ENCODE measurements at places on chromosomes 13 and 19. TPM values are rescaled to one million over a fixed set of nuclear protein-coding genes. Genes with fewer than 3 reads are reported as not detected.

GRCh38 chr19:48883726-48884125, 11.5 kb downstream of the PPP1R15A start:
- no peak for DNase-seq

- no peak for DNase-seq
These were observed 102.9 kb downstream of the TEX26 start for GRCh38 chr13:31035185-31035965.

DNA sequence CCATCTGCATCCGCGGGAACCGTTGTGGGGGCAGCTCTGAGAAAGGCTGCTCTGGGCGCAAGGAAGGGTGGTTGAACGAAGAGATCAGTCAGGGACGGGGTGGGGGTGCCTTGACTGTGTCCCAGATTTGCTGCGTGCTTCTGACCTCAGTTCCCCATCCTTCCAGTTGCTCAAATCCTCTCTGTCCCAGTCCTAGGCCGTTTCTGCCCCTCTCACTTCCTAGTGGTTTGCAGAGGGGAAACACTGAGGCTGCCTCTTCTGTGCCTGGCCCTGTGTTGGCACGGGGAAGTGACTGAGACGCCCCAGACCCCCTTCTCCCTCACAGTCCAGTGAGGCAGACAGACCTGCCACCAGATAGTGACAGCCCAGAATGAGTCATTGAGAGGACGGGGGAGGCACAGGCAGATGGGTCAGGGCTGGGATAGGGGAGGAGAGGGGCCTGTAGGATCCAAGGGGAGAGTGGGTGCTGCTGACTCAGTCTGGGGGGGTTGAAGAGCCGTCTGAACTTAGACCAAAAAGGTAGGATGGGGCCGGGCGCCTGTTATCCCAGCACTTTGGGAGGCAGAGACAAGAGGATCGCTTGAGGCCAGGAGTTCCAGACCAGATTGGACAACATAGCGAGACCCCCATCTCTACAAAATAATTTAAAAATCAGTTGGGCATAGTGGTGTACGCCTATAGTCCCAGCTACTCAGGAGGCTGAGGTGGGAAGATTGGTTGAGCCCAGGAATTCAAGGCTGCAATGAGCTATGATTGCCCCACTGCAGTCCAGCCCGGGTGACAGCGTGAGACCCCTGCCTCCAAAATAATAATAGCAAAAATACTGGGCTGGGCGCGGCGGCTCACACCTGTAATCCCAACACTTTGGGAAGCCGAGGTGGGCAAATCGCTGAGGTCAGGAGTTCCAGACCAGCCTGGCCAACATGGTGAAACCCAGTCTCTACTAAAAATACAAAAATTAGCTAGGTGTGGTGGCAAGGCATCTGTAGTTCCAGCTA, 26.5 kb downstream of the NUMBL start:
- DNase-seq, result no peak

DNA sequence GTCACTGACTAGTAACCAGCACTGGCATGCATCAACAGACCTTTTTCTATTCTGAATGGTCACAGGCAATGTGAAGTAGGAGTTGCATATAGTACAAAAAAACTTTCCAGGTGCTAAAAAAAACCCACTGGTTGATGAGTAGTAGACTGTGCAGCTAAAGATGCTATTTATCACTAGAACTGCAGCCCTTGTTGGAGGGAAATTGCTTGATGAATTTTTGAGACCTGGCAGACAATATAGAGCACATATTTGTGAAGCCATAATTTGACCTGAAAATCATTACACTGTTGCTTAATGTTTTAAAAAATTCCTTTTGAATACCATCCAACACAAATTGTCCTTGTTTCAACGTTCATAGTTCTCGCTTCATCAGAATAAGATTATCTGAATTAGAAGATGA, 441.0 kb downstream of the KLF12 start:
- no peak for DNase-seq

DNA sequence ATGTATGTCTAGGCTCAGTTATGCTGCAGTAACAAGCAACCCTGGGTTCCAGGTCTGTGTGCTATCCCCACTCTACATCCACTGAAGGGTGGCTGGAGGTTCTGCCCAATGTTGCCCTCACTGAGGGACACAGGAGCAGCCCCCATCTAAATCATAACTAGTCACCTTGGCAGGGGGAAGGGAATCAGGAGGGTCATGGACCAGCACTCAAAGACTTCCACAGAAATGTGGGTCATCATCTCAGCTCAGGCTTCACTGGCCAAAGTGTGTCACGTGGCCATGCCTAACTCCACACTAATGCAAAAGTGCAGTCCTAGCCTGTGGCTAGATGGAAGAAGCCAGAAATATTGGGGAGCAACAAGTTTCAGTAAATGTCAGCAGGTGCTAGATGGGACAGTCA, 137.3 kb upstream of the ZNF507 start:
- no peak for DNase-seq

GRCh38 chr13:98542568-98543377, 34.1 kb downstream of the STK24 start:
- no peak for DNase-seq

GRCh38 chr13:71789693-71790329, 77.2 kb downstream of the DACH1 start:
- DNase-seq, result no peak

GRCh38 chr13:23289917-23290357, 109.2 kb downstream of the SGCG start:
- DNase-seq, result no peak

DNA sequence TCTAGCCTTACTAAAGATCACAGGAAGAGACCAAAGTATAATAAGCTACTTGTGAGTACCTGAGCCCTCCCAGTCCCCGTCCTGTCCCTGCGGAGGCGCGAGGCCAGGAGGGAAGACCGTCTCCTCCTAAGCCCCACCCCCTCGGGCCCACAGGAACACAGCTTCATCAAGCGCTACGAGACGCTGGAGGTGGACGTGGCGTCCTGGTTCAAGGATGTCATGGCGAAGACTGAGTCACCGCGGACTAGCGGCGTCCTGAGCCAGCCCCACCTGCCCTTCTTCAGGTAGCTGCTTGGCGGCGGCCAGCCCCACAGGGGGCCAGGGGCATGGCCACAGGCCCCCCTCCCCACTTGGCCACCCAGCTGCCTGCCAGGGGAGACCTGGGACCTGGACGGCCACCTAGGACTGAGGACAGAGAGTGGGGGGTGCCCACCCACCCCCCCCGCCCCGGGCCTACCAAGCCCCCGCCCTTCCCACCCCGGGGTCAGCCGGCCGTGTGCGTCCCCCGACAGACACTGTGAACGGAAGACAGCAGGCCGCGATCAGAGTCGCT, 2.4 kb upstream of the TGFBR3L start:
- no peak for DNase-seq

- DNase-seq, result no peak
These were observed 211.8 kb upstream of the SOX1 start for GRCh38 chr13:111855191-111855590.

DNA sequence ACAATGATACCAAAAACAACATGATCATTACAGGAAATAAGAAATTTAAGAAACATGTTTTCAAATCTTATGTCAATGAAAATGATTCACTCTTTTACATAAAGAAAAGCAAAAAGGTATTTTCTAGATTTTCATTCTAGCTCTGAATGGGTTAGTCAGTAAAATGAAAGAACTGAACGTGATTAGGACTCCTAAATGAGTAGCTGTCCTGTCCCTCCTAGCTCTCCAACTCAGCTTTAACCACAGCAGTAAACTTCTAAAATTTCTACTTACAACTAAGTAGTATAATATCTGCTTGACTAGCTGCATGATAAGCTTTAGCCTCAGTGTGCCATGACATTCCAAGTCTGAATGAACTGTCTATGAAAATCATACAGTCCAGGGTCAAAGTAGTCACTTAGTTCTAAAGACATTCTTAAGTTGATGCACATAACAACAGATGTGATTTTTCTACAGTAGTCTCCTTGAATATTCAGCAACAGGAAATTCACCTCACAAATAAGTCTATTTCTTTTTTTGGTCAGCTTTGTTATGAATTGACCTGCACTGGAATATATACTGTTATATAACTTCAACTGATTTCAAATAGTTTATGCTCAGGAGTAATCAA, 136.4 kb downstream of the MYCBP2 start:
- DNase-seq, result no peak

GRCh38 chr13:24274452-24275021, 34.8 kb upstream of the C1QTNF9 start:
- DNase-seq, result peak; percentile 53

- DNase-seq, result no peak
These were observed 1.8 kb downstream of the LILRB5 start for GRCh38 chr19:54255105-54255775.

- DNase-seq, result no peak
These were observed 58.8 kb downstream of the ING1 start for GRCh38 chr13:110772091-110772984.

DNA sequence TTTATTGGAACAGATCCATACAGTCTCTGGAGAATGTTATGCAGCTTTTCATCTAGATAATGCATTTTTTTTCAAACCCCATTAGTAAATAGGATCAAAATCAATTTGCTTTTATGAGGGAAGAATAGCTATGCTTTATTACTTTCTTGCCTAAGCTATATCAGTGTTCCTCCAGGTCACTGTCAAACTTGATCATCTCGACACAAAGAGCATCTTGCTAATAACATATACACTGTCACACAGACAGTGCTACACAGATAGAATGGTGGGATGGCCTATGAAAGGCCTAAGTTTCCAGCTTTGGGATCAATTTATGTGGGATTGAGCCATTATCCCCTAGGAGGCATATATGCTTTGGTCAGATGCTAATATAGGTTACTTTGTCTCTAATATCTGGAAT, 862.9 kb upstream of the SPRY2 start:
- no peak for DNase-seq

GRCh38 chr19:5115771-5116202, 146.9 kb downstream of the KDM4B start:
- no peak for DNase-seq

Gene LIM2
- total RNA-seq, result 0.93 TPM

Gene PSG7
- total RNA-seq, result not detected

Gene SIAH3
- total RNA-seq, result 0.20 TPM

Gene ZNF577
- total RNA-seq, result 4.8 TPM

Gene SMIM44
- total RNA-seq, result not detected

Gene GARRE1
- 12.1 TPM for total RNA-seq

Gene OR7D2
- not detected for total RNA-seq

Gene STARD13
- total RNA-seq, result 0.40 TPM

All from CD8-positive, alpha-beta memory T cell (primary cell).